Retina (tissue), 1 donor: ENCODE measurements at places on chromosomes 5 and 9.

- DNase-seq: no peak
These were observed 90.6 kb upstream of the OSMR start for GRCh38 chr5:38755181-38755580.

DNA sequence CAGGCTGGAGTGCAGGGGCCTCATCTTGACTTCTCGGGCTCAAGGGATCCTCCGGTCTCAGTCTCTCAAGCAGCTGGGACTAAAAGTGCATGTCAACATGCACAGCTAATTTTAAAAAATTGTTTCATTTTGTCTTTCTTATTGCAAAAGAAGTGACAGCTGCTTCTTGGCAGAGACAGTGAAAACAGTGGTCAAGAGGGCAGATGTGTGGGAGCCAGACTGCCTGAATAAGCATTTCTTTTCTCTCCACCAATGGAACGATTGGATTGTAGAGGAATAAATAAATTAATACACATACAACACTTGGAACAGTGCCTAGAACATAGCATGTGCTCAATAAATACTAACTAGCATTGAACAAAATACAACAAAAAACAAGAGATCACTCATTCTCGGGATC lies 27.4 kb upstream of the KIF4B start:
- no peak for DNase-seq

- DNase-seq: peak; percentile 87
These were observed 124.7 kb upstream of the TBC1D2 start for GRCh38 chr9:98380065-98380681.

GRCh38 chr9:83425240-83425639 lies 113.0 kb downstream of the FRMD3 start:
- no peak for DNase-seq

- no peak for DNase-seq
These were observed 75.0 kb downstream of the NDFIP1 start for GRCh38 chr5:142183561-142183960.

- DNase-seq: no peak
These were observed 199.9 kb downstream of the SNX18 start for GRCh38 chr5:54717459-54717858.

DNA sequence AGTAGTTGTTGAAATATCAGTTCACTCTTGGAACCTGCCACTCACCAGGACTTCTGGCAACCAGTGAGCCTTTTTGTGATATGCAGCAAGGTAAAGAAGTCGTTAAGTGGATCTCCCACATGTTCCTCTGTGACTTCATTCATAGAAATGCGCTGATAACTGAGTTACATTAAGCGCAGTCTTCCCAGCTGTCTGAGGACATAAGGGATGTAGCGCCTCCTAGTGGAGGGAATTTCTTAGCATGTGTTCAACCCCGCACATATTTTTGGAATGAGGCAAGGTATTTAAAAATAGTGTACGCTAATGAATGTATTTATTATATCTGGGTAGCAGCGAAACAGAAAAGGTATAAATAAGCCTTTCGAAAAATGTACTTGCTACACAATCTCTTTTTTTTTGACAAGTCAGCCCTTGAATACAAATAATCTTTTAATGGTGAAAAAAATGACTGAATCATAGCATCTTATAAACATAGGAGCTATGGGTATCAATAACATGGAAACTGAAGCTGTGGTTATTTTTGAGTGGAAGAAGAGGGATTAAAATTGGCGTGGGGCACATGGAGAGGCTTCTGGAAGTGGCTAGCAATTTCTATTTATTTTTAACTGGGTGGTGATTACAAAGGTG lies 38.0 kb downstream of the PALM2AKAP2 start:
- DNase-seq: peak; percentile 68

DNA sequence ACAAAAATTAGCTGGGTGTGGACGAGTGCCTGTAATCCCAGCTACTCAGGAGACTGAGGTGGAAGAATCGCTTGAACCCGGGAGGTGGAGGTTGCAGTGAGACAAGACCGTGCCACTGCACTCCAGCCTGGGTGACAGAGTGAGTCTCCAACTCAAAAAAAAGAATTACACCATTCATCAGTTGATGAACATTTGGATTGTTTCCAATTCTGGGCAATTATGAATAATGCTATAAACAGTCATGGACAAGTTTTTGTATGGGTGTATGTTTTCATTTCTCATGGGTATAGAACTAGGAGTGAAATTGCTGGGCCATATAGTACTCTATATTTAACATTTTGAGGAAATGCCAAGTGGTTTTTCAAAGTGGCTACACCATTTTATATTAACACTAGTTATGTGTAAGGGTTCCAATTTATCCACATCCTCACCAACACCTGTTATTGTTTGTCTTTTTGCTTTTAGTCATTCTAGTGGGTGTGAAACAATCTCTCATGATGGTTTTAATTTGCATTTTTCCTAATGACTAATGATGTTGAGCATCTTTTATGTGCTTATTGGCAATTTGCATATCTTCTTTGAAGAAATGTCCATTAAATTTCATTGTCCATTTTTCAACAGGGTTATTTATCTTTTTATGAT lies 9.0 kb upstream of the CCDC125 start:
- no peak for DNase-seq

- DNase-seq: no peak
These were observed 55.0 kb downstream of the ZNF618 start for GRCh38 chr9:113931140-113931539.

- DNase-seq: no peak
These were observed 61.5 kb upstream of the SYNPO start for GRCh38 chr5:150578781-150579461.

- no peak for DNase-seq
These were observed 839.3 kb upstream of the ARRDC3 start for GRCh38 chr5:92222449-92222848.

GRCh38 chr9:112174965-112175795 lies at the start of gene SUSD1:
Gene SUSD1 (minus strand): TSS chr9:112175297. CDS start chr9:112175235, 62 bp downstream.
- DNase-seq: peak; percentile 72

DNA sequence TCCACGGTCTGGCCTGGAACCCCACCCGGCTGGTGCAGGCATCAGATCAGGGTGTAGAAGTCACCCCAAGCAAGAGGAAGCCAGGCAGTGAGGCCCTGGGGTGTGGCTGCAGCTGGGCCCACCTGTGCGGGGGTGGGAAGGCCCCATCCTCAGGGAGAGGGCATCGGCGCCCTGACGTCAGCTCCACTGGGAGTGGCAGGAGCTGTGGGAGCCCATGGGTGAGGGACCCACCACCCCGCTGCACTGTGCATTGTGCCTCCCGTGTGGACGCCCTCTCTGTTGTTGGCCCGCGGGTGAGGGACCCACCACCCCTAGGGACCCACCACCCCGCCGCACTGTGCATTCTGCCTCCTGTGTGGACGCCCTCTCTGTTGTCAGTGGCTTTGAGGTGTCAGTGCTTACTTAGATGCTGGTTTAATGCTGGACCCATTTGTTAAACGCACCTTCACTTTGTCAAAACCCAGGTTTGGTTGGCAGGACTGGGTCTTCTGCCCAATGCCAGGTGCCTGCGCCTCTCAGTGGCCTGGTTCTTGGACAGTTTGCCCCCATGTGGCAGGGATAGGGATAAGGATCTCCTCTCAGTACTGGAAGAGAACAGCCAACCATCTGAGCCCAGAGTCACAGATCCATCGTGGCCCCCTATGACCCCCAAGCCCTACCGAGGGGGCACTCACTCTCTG lies 6.9 kb upstream of the EXOC3 start:
- no peak for DNase-seq

DNA sequence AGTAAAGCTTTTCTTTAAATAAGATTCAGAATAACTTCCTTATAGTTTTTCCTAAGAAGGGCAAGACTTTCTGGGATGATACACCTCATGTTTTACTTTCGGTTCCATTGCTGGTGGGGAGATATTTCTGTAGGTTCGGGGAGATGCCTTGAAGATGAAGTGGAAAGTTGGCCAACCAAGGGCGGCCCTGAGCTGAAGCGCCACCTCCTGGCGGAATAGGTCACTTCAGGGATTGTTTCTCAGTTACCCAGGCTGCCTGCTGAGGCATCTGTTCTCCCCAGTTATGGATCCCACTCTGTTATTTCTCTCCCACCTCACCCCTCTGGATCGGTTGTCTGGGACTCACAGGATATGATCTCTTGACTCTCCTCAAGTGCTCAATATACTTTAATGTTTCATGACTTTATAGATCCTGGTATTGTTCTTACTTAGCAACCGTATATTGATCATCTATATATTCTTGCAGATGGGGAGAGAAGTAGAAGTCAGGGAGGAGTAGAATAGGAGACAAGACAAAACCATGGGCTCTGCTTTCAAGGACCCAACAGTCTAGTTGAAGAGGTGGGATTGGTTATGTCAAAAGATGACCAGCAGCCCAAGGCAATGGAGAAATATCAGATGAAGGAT lies 23.4 kb downstream of the MEGF10 start:
- no peak for DNase-seq

DNA sequence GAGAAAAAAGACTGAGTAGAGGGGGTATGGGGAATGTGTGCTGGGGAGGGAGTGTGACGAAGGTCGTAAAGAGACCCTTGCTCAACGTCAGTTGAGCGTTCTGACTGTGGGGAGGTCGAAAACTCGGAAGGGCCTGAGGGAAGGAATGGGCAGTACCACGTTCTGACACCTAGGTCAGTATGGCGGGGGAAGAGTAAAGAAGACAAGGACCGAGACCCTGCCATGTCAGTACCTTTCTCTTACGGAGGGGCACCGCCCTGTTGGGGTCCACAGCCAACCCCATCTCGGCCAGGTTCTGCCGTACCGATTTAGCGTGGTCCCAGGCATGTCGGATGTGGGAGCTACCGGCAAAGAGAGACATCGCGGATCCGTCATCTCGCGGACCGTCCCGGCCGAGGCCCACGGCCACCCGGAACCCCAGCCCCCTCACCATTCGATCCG lies 375 bp downstream of the NOP16 start:
- no peak for DNase-seq

- no peak for DNase-seq
These were observed 622.1 kb downstream of the PSAT1 start for GRCh38 chr9:78918976-78919375.

DNA sequence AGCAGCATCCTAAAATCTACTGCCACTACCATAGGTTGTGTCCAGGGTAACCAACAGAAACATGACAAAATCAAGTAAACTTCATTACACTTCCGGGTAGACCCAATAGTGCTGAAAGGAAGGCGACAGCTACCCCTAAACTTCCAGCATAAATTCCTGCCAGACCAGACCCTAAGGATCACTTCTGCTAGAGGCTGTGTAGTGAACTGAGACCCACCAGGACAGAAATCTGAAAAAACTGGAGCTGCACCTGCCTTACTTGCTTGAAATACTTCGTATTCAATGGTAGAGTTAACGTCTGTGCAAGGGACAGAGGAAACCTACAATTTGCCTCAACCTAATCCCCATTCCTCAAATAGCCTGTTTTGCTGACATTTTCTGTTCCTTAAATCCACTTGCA lies 1.0 kb upstream of the SECISBP2 start:
- no peak for DNase-seq

GRCh38 chr9:130243882-130244170 lies 21.7 kb upstream of the HMCN2 start:
- no peak for DNase-seq

GRCh38 chr5:76521240-76521758 lies 101.9 kb downstream of the F2RL2 start:
- DNase-seq: no peak

- no peak for DNase-seq
These were observed 40.2 kb upstream of the FCN1 start for GRCh38 chr9:134957945-134958227.
